ENCODE measurements at places on chromosomes 5 and 9. TPM values are rescaled to one million over a fixed set of nuclear protein-coding genes. Genes with fewer than 3 reads are reported as not detected.

DNA sequence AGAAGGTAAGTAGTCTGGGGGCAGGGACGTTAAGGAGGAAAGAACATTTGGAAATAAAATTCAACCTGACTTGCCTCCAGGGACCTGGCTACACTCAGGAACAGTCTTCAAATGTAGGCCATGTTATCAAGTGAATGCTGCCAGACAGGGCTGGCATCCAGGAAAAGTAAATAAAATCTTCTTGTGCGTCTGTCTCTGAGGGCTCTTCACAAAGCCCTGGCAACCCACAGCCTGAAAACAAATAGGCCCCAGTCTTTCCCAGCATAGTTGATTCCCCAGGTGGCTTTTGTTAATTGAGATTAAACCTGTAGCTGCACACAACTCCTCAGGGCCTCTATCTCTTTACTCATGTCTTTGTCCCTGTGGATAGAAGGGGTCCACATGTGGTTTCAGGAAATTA is 55.4 kb downstream of the STK32A start:
- no peak for DNase-seq

DNA sequence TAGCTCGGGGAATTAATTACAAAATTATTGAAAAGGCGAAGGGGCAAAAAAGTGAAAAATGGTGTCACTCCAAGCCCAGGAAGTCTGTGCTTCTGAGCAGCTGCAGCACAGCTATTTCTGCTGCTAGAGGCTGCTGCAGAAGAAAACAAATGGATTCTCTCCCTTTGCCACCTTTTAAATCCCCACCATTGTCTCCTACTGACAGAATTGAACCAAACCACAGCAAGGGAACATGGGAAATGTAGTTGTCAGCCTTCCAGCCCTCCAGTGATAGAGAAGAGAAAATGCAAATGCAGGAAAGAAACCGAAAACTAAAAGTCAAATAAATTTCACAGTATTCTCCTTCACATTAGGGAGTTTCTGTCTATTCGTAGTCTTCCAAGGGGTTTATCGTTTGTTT is 33.4 kb upstream of the CDC42SE2 start:
- no peak for DNase-seq

DNA sequence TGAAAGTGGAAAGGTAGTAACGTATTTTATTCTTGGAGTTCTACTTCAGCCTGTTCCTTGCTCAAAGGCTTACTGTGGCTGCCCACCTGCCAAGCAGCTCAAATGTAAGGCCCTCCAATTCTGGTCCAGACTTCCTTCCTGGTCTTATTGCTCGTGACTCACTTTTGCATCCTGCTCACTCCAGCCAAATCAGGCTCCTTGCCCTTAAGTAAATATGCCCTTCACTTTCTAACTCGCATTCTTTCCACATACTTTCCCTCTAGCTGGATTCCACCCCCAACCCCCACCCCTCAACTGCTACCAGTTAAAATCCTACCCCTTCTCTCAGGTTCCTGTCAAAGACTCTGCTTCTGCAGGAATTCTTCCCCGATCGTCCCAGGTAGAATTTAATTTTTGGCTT is 96.6 kb downstream of the GALNT10 start:
- DNase-seq: no peak

The EGFLAM gene
- total RNA-seq: not detected

The CCL28 gene
- 12.2 TPM for total RNA-seq

The CDC25C gene
- 18.4 TPM for total RNA-seq

- no peak for DNase-seq
Observed at GRCh38 chr5:178131446-178131996, 707 bp downstream of the RMND5B start.

DNA sequence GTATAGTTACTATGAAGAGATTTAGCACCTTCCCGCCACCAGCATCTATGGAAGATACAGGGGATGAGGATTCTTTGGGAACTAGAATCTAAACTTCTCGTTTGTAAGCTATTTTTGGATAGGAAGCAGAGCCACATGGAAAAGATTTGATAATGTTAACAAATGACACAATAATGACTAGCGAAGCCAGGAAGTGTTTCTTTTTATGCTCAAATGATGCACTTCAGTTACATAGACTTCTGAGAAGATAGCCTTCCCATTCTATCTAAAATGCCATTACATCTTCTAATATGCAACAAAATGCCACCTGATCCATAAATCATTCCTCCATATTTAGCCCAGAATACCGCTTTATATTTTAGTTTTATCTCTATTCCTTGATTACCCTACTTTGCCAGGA is 17.0 kb upstream of the TNC start:
- DNase-seq: no peak

GRCh38 chr5:19771174-19771835 is 216.7 kb downstream of the CDH18 start:
- DNase-seq: no peak

- DNase-seq: peak; percentile 49
Observed at GRCh38 chr5:172180936-172181335, 7.1 kb downstream of the STK10 start.

GRCh38 chr5:150446583-150446982 is 3.0 kb downstream of the RPS14 start:
- no peak for DNase-seq

DNA sequence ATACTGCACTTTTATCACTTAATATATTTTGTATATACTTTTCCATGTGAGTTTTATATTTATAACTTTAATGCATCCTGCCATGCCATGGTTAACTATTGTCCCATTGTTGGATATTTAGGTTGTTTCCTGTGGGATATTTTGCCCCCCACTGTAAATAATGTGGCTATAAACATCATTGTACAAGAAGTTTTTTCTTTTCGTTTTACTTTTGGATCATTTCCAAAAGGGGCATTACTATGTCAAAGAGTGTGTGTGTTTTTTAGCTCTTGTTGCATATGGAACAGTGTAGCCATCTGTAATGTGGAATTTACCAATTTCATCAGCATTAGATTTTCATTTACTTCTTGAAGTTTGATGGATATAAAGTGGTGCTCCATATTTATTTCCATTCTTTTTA is 13.3 kb downstream of the ITGA2 start:
- no peak for DNase-seq

- no peak for DNase-seq
Observed at GRCh38 chr9:103804077-103804735, 289.9 kb upstream of the SMC2 start.

The F2RL1 gene
- total RNA-seq: 0.81 TPM

The FOXD4L3 gene
- not detected for total RNA-seq

- DNase-seq: no peak
Observed at GRCh38 chr5:3300726-3301125, 294.9 kb upstream of the IRX1 start.

The SLCO6A1 gene
- not detected for total RNA-seq

DNA sequence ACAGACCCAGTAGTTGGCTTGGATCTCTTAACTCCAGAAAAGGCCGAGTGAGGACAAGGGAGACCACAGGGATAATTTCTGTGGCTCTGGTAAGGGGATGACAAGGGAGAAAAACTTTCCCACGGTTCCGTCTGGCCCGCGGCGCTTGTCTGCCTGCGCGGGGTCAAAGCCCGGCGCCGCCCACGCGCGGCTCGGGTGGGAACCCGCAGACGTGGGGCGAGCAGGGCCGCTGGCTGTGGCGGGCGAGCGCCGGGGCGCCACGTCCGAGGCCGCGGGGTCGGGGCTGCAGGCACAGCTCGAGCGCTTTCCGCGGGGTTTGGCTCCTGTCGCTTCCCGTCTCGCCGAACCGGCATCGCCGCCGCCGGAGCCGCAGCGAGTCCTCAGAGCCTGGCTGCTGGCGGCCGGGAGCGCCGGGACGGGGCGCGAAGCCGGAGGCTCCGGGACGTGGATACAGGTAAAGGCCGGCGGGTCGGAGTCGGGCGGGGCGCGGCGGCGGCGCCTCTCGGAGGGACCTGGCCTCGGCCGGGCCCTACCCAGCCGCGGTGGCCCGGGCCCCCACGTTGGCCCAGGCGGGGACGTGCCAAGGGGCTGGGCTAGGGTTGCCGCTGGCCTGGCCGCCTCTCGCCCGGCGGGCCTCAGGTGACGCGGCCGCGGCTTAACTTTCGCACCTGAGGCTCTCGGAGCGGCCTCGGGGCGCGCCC is at the start of gene RNF180:
Gene RNF180 (plus strand): TSS at position 344 of the 701 bp plus-strand sequence. CDS start 34,965 bp downstream, outside the sequence.
- no peak for DNase-seq

DNA sequence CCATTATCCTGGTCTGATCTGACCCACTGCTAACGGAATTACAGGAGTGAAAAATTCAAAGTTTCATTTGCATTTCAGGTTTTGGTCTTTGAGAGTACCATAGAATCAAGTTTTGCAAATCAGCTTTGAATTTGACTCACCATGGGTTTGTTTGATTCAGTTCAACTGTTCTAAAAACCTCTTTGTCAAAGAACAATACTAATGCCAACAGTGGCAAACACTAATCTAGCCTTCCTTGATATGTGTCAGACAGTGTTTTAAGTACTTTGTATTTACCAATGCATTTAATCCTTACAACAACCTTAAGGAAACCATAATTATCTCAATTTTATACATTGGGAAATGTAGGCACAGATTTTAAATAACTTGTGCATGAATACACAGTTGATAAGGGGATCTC is 10.1 kb upstream of the FSD1L start:
- no peak for DNase-seq

DNA sequence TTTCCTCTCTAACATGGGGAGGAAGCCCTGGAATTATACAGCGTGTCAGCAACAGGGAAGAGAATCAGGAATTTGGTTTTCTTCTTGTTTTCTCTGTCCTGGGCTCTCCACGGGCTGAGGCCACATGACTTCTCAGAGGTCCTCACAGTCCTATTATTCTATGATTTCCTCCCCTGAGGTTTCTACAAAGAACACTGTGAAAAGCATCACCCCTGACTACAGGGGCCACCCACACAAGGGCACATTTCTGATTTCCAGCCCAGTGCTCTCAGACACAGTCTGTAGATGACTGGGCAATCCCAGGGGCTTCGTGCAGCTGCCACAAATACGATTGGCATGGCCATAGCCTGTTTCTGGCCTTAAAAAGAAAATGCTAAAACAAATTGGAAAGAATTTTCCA is 284.9 kb downstream of the CEMIP2 start:
- no peak for DNase-seq

DNA sequence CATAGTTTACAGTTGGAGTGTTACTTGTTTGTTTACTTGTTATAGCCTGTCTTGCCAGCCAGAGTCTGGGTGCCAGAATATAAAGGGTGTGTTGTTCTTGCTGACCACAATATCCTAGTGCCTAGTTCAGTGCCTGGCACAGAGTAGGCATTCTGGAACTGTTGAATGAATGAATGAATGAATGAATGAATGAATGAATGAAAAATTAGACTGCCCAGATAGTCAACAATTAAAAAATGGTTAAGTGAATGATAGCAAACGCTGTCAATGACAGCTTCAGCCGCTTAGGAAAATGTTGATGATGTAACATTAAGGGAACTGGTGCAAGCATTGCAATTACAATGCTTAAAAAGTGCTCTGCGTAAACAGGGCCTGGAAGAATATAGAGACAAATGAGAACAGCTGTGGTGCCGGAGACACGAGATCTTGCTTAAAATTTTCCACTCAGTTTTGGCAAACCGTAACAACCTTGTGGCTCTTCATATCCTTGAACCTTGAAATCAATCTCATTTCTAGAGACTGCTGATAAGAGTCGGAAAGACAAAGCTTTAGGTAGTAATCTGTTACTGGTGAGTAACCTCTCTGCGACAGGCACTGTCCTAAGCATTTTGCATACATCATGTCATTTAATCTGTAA is 4.7 kb upstream of the TTLL11 start:
- DNase-seq: no peak

DNA sequence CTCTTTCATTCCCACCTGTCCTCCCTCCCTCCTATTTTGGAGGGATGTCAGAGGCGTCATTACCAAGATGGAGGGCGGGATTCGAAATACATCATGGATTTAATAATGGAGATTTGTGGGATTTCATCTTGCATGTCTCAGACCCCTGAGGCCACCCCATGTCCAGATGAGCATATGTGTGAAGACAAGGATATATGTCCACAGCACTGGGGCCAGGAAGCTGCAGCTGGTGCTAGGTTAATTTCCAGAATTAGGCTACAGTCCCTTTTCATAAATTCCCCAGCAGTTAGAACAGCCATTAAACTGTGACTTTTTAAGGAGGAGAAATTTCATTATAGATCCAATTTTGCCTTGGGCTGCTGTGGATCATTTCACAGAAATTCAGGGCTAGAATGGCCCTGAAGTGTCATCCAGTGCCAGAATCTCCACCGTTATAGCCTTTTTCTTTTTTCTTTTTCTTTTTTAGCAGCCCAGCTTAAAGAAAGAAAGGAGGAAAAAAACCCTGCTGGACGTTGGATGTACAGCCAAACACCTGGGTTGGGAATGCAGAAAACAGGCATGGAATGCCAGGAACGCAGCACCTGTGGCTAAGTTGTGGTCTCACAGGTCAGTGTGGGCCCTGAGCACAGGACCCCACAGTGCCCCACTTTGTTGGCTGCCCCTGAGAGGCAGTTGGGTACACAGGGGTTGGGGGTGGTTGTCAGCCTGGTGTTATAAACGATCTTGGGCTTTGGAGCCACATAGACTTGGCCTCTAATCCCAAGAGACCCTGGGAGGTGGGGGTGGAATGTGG is 50.2 kb upstream of the CXCL14 start:
- no peak for DNase-seq

GRCh38 chr9:135869909-135870308 is 37.4 kb downstream of the CAMSAP1 start:
- DNase-seq: no peak
